ENCODE measurements at places on chromosomes 1 and 21. TPM values are rescaled to one million over a fixed set of nuclear protein-coding genes. Genes with fewer than 3 reads are reported as not detected.

GRCh38 chr1:80656014-80656636 is 1144.6 kb upstream of the ADGRL2 start:
- no peak for DNase-seq

DNA sequence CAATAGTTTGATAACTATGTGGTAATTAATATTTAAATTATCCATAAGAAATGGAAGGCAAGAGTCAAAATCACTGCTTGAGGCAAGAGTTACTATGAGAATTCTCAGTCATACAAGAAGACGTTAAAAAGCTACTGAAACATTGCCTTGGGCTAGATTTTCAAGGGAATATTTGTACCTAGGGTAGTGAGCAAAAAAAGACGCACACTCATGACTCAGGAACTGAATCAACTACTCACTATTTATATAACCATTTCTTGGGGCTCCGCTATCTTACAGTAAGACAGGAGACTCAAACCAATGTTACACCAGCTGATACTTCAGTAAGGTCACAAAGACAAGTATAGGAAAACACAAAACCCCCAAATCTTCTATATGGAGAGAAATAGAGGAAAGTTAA is 151.5 kb upstream of the RNPC3 start:
- DNase-seq: no peak

DNA sequence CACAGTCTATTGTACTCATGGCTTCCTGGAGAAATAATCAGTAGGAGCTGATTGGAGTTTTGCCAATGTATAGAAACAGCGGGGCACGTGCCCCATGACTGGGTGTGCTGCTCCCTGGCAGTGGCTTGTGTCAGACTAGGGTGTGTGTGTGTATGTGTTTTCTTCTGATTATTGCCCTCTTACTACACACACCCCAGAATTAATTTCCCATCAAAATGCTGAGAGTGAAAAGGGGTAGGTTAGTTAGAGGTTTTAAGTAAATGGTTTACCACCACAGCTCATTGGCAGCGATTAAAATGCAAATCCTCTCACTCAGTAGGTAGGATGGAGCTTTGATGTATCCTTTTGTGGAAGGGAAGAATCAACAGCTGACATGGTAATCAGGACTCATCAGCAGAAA is 29.9 kb downstream of the HHAT start:
- DNase-seq: no peak

The CTSK gene
- 3.9 TPM for total RNA-seq

The FAM177B gene
- not detected for total RNA-seq

- DNase-seq: peak; percentile 16
These were observed 68.9 kb downstream of the MRPL37 start for GRCh38 chr1:54268762-54269297.
